ENCODE measurements at places on chromosomes 4 and X.

DNA sequence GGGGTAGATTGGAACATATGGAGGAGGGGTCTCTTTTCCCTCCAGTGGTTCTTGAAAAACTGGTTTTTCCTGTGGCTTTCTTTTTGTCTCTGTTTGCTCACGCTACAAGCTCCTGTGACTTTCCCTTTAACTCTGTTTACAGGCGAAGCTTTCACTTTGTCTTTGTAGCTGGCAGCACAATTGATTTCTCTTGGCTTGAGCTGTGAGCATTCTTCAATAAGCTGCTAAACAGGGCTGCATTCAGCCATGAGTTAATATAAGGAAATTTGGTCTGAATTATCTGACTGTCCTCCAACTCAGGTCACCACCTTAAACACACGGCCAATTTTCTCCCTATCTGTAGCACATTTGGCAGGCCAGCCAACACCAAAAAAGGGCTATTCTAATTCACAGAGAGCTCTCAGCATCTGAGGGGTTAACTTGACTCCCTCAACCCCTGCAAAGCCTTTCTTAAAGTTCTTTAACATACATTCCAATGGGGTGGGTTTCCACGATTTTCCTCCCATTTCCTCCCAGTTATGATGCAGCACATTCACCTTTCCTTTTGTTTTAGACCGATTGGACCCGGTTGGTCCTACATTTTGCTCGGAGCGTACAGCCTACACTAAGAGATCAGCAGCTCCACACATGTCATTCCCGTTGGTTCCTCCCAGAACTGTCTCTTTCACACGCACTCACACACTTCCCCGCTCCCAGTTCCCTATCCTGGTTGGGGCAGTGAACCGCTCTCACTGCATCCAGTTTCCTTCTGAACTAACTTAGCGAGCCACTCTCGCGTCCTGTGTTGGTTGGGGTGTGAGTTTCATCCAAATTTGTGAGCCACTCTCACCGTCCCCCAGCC, 45.4 kb downstream of the UGT2A3 start:
- DNase-seq: peak; percentile 90

DNA sequence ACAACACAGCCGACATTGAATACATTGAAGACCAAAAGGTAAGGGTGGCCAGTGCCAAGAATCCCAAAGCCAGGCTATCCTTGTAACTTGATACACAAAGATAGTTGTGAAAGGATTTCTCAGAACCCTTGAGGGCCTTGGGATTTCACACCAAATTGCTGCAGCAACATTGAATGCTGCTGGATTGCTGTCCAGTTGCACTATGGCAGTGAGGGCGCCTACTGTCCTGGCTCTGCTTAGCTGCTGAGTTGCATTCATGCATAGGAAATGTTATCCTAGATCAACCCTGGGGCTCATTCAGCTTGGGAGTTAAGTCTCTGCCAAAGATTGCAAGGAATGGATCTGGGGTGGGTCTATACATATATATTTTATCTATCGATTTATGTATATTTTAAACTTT, 38.7 kb downstream of the LONRF3 start:
- DNase-seq: no peak

DNA sequence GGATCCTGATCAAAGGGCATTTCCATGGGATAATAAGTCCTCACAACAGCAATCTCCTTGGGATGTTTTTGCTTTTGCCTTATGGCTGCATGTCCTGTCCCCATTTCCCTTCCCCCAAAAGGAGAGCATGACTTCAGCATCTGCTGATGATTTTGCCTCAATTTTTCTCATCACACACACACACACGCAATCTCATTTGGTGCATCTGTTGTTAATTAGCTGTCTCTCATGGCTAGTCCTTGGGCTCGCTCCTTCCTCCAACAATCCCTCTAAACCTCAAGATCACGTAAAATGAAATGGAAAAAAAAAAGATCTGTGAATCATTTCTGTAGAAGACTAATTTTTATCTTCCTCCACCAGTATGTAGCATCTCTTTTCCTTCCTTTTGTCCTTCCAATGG, 153.6 kb downstream of the RBMX2 start:
- no peak for DNase-seq

DNA sequence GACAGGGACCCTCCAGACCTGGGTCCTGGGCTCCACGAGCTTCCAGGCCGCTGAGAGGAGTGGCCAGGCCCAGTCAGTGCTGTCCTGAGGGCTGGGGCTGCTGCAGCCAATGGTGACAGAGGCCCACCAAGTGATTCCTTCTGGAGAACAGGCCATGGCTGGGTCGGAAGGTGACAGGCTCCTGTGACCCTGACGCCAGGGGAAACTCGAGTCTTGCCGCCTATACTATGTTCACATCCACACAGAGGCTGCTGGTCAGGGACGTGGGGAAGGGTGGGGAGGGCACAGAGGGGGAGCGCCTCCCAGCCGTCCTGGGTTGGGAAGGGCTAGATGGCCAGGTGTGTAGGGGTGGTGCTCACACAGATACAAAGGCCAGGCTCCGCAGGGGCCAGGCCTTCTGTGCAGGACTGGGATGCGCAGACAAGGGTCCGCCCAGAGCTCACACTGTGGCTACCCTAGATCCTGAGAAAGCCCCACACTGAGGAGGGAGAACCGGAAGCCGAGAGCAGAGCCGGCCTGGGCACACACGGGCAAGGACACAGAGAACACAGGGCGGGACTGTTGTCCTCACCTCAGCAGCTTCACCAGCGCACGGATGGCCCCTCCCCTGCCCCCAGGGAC, 81.4 kb downstream of the HTRA3 start:
- DNase-seq: no peak

DNA sequence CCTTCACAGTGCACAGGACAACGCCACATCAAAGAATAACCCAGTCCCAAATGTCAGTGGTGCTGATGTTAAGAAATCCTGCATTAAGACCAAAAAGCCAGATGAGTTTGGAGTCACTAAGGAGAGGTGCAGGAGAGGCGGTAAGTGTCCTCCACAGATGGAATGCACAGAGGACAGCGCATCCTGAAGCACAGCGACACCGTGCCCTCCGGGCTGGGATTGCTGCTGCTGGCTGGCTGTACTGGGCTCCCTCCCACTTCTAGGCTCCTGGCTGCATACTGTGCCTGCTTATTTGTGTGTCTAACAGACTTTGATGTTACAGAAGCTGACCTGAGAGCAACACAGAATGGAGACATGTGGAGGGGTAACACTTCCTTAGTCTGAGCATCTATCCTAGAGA, 325.6 kb upstream of the BOD1L1 start:
- DNase-seq: no peak

DNA sequence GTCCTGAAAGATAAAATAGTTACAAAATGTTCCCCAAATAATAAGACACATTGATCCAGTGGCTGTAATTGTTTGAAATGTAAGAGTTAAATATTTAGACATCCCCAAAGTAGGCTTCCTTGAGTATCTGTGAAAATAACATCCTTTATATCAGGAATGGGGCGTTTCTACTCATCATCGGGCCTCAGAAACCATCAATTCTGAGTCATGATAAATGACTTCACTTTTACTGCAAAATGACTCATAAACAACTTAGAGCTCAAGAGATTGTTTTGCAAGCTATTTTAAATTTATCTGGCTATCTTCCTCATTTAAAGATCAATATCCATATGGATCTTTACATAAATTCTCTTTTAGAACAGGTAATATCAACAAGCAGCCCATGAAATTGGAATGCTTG, 369.4 kb upstream of the CNKSR2 start:
- DNase-seq: no peak

DNA sequence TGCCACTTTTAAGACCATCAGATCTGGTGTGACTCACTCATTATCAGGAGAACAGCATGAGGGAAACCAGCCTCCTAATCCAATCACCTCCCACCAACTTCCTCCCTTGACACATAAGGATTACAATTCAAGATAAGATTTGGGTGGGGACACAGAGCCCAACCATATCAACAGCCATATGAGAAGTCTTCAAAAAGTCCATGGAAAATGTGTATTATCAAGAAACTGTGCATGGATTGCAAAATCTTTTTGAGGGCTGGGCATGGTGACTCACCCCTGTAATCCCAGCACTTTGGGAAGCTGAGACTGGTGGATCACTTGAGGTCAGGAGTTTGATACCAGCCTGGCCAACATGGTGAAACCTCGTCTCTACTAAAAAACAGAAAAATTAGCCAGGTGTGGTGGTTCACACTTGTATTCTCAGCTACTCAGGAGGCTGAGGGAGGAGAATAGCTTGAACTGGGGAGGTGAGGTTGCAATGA, 17.8 kb upstream of the RPL39 start:
- no peak for DNase-seq

GRCh38 chr4:24686866-24687692, 102.7 kb upstream of the DHX15 start:
- peak; percentile 78 for DNase-seq

- no peak for DNase-seq
Observed at GRCh38 chrX:136386826-136387225, 86.1 kb downstream of the ADGRG4 start.

- no peak for DNase-seq
Observed at GRCh38 chr4:21887481-21887880, 61.1 kb downstream of the KCNIP4 start.

DNA sequence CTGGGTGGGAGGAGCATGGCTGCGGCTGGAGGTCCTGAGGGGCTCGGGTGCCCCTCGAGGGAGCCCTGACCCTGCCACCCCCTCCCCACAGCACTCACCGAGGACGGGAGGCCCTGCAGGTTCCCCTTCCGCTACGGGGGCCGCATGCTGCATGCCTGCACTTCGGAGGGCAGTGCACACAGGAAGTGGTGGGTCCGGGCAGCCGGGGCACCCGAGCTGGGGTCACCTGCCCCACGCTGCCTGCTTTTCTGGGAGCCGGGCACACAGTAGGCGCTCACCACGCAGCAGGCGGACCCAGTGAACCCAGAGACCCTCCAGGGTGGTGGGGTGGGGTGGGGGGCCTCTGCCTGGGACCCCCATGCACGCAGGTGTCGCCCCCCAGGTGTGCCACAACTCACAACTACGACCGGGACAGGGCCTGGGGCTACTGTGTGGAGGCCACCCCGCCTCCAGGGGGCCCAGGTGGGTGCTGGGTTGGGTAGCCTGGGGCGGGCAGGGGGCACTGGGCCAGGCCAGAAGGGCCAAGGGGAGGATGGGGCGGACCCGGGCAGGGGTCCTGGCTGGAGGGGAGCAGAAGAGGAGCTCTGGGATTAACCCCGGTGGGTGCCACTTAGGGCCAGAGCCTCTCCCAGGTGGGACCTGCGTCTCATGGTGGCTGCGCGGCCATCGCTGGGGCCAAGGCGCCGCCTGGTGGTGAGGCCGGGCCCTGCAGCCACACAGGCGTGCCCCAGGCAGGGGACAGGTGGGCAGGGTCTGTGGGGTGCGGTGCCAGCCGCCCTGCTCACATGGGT, 1.4 kb downstream of the HGFAC start:
- peak; percentile 64 for DNase-seq

GRCh38 chr4:26290321-26290720, 30.5 kb upstream of the RBPJ start:
- no peak for DNase-seq

DNA sequence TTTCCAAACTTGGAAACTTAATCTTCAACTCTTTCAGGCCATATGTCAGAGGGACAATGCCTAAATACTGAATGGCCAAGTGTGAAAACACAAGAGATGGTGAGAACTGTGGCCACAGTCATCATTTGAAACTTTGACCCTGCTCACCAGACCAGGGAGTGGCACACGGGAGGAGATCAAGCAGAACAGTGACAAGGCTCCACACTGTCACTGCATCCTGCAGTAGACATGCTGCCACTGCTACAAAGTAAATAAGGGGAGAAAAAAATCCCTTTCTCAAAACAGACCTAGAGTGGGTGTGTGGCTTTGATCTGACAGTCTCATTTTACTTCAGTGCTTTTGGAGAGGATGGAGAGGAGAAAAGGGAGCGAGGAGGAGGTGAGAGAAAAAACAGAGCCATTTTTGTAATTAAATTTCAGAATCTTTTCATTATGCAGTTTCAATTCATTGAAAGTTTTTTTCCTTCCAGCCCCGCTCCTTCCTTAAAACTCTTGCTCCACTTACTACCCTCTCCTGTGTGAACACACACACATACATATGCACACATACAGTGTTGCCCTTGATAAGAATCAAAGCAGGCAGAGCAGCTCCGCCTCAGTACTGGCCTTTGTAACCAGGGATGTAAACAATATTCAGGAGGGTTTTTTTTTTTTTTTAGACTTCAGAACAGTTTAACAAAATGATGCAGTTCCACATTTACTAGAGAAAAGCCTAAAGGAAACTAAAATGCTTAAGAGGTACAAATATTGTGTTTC, 34.4 kb downstream of the NEXMIF start:
- DNase-seq: no peak

DNA sequence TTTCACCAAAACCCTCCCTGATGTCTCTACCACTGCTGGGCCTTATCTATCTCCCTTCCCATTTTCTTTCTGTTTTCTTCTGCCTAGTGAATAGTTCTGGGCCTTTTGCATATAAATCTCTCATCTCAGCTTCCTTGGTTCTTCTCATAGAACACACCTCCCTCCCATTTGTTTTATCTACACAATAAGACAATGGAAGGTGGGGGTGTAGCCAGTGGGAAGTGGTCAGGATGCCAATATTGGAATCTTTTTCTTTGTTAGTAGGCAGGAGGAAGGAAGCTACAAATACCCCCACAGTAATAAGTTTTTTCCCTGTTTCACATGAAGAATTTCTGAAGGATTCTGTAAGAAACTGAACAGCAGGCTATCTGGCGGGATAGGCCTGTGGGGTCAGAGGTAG, 30.9 kb upstream of the RHOH start:
- no peak for DNase-seq

All from GM23338 (cell line).